ENCODE measurements at places on chromosomes 7 and 10. TPM values are rescaled to one million over a fixed set of nuclear protein-coding genes. Genes with fewer than 3 reads are reported as not detected.

The RHOBTB1 gene
- 15.8 TPM for total RNA-seq

The APBB1IP gene
- total RNA-seq = 0.26 TPM

The RBP3 gene
- not detected for total RNA-seq

The DNAAF5 gene
- total RNA-seq = 24.1 TPM

The PSD gene
- 3.7 TPM for total RNA-seq

The DNAH11 gene
- total RNA-seq = 0.92 TPM

The CALML3 gene
- not detected for total RNA-seq

The PLCE1 gene
- total RNA-seq = 2.5 TPM

The PDE6C gene
- not detected for total RNA-seq

The GLCCI1 gene
- total RNA-seq = 7.8 TPM

Data from smooth muscle cell of the pulmonary artery (primary cell).